ENCODE measurements at places on chromosomes 16 and 17. TPM values are rescaled to one million over a fixed set of nuclear protein-coding genes. Genes with fewer than 3 reads are reported as not detected.

The KIF19 gene
- 1.7 TPM for total RNA-seq

The XAF1 gene
- total RNA-seq: not detected

The NAGPA gene
- total RNA-seq: 28.4 TPM

The MRPL12 gene
- 63.6 TPM for total RNA-seq

The TSPAN10 gene
- 4.0 TPM for total RNA-seq

The SLC6A2 gene
- total RNA-seq: not detected

The CDR2L gene
- 17.2 TPM for total RNA-seq

The CRYM gene
- total RNA-seq: 10.5 TPM

The FOXL1 gene
- total RNA-seq: not detected

The C16orf46 gene
- total RNA-seq: 2.9 TPM

The SLFN11 gene
- 2.1 TPM for total RNA-seq

The ALDH3A1 gene
- total RNA-seq: 1.0 TPM

The TSNAXIP1 gene
- total RNA-seq: 14.5 TPM

The CES1 gene
- not detected for total RNA-seq

The KCNH4 gene
- total RNA-seq: not detected

The RGS11 gene
- 2.4 TPM for total RNA-seq

The PLA2G10 gene
- total RNA-seq: 2.2 TPM

The HOXB3 gene
- total RNA-seq: 32.1 TPM

The GRAPL gene
- not detected for total RNA-seq

The RAMP2 gene
- 4.4 TPM for total RNA-seq

The CDRT15L2 gene
- total RNA-seq: not detected

The CDYL2 gene
- 17.0 TPM for total RNA-seq

The IRX5 gene
- total RNA-seq: 1.2 TPM

The CA7 gene
- total RNA-seq: not detected

The TEX14 gene
- total RNA-seq: 0.22 TPM

The NXN gene
- 56.0 TPM for total RNA-seq

The RNF166 gene
- total RNA-seq: 19.4 TPM

The KRTAP16-1 gene
- total RNA-seq: not detected

The SETD6 gene
- 33.7 TPM for total RNA-seq

The TUBB3 gene
- total RNA-seq: 201 TPM

The GP1BA gene
- not detected for total RNA-seq

The ZNF688 gene
- total RNA-seq: 22.5 TPM

The PABPN1L gene
- not detected for total RNA-seq

The KRT28 gene
- not detected for total RNA-seq

The SLC47A1 gene
- 2.3 TPM for total RNA-seq

The ERN2 gene
- 0.71 TPM for total RNA-seq

The CDT1 gene
- 25.3 TPM for total RNA-seq
